ENCODE measurements at places on chromosomes 13 and 19.

DNA sequence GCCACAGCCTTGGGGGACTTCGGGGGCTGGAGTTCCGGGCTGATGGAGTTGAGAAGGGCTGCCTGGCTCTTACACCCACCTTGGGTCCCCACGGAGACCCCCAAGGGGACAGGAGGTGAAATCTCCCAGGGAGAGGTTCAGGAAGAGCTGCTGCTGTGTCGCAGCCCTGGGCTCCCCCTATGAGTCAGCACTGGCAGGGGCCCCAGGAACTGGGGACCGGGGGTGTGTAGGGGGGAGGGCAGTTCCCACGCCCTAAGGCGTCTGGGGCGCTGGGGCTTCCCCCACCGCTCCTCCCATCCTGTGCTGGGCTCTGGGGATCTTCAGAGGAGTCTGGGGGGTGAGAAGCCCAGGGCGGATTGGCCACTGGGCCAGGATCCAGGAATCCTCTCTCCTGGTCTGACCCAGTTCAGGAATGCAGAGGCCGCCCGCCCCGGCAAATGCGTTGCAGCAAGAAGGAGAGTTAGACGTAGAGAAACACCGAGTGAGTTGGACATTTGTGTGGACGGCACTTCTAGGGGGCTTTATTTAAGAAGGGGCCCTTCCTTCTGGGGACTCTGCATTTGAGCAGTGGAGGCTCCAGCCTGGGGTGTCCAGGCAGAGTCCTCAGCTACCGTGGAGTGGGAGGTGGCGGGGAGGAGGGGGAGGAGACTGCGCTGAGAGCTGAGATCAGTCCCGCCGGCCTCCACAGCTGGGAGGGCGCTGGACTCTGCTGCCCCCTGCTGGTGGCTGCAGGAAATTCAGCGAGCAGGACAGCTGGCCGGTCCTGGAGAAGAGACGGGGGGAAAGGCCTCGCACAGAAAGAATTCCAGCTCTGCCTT, 15.0 kb upstream of the NANOS3 start:
- DNase-seq: peak; percentile 91

DNA sequence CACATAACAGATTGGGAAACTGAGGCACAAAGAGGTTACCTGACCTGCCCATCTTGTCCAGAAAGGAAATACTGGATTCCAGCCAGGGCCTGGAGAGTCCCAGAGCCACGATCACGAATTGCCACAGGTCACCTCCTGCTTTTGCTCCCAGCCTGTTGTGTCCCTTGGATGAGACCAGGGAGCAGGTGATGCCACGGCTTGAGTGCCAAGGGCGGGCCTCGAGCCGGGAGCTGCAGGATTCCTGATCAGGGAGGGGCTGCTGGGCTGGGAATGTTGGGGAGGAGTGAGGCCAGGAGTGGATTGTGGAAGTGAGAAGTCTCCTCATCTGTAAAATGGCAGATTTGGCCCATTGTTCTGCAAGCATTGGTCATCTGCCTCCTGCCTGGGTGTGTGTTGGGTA, 29.4 kb downstream of the DNM2 start:
- no peak for DNase-seq

- no peak for DNase-seq
Observed at GRCh38 chr13:35723053-35723461, 246.6 kb upstream of the MAB21L1 start.

GRCh38 chr19:10852941-10853340, 4.7 kb downstream of the C19orf38 start:
- DNase-seq: no peak

DNA sequence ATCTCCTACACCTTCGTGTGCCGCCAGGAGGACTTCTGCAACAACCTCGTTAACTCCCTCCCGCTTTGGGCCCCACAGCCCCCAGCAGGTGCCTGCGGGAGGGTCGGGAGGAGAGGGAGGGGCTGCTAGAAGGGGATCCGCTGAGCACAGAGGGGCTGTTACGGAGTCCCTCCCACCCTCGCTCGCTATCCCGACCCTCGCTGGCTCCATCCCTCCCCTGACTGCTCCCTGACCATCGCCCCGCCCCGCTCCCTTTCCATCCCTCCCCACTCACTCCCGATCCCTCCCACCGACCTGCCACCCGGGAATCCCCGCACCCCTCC, 780 bp downstream of the CD177 start:
- DNase-seq: no peak

GRCh38 chr13:72163678-72164077, 296.7 kb upstream of the DACH1 start:
- no peak for DNase-seq

DNA sequence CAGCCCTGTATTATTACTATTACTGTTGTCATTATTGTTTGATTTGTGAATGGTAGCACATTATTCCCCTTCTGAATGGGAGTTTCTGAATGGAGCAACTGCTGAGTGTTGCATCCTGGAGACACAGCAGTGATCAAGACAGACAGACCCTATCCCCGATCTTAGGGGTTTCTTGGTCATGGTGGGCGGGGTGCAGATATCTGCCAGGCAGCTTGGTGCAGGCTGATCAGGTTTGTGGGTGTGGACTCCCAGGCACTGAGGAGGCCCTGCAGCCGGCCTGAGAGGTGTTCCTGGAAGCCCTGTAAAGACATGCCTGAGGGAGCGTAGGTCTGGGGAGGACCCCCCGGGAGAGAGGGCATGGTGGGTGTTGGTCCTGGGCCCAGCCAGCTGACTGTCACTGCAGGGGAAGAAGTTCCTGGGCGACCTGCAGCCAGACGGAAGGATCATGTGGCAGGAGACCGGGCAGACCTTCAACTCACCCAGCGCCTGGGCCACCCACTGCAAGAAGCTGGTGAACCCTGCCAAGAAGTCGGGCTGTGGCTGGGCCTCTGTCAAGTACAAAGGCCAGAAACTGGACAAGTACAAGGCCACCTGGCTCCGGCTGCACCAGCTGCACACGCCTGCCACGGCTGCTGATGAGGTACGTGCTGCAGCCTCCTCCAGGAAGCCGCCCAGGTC, 2.1 kb downstream of the MPND start:
- DNase-seq: no peak

DNA sequence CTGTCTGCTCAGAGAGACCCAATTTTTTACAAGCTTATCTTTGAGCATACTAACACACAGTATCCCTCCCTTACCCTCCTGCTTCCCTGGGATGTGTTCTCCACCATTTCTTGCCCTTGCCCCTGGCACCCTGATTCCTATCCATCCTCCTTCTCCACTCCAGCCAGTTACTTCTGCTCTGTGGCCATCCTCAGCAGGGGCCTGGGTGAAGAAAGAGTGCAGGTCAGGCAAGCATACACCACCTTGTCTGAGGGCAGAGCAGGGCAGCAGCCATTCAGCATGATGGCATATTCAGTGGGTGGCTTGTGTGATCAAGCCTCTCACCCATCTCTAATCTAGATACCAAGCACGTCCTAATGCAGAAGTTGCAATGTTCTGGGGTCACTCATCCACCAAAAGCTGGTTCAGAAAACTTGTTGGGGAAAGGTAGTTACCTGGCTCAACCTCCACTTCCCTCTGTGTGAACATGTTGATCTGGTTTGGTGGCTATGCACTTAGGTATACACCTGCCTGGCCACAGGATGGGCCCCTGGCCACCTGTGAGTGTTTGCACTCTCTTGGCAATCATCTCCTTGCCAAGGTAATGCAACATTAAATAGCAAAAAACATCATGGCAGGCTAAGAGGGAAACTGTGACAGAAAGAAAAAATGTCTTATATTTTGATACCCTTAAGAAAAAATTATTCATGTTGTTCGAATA, 900.3 kb upstream of the MIR17HG start:
- no peak for DNase-seq

Data from CD4-positive, alpha-beta T cell treated with Interleukin-2 at 100 ng/mL for 4 hours (primary cell).